ENCODE measurements at places on chromosomes 6 and 20.

GRCh38 chr20:63463400-63464288 is 8.8 kb downstream of the KCNQ2 start:
- DNase-seq: no peak

- DNase-seq: no peak
These were observed 29.8 kb upstream of the MRPS18A start for GRCh38 chr6:43717389-43717788.

GRCh38 chr6:144296973-144297372 is 11.8 kb downstream of the UTRN start:
- DNase-seq: no peak

GRCh38 chr6:3531481-3531880 is 74.6 kb upstream of the SLC22A23 start:
- no peak for DNase-seq

DNA sequence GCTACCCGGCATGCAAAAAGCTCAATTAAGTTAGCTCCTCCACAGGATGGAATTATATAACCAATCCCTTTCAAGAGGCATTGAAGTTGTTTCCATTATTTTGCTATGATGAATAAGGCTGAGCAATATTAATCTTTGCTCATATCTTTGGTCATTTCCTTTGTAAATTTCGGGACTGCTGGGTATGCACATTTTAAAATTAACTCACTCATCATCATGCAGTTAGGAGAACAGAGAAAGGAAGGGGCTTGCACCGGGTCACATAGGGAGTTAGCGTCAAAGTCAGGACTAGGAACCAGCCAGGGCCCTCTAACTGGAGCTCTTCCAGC is 430 bp upstream of the FAM110A start:
- no peak for DNase-seq

- no peak for DNase-seq
These were observed 26.0 kb upstream of the CCND3 start for GRCh38 chr6:41967312-41968287.

- DNase-seq: no peak
These were observed 135.9 kb downstream of the C6orf118 start for GRCh38 chr6:165173484-165173883.

DNA sequence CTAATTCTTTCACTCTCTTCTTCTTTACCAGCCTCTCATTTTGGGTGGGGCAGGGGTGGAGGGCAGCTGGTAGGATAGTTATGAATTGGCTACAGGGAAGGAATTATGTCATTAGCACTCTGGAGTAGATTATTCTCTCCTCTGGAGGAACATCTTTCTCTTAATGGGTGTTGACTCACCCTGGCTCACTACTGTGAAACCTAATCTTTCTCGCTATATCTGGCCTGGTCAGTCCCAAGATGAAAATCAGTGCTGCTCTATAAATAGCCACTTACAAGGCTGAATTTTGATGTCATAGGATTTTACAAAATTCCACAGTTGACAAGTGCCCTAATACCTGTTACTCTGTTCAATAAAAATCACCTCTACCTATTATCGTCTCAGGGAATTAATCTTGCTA is 151.3 kb downstream of the COL9A1 start:
- no peak for DNase-seq

Measured in activated naive CD8-positive, alpha-beta T cell treated with anti-CD3 and anti-CD28 coated beads, Interleukin-2, amount 50 U/mL, for 16 hours (primary cell).